ENCODE measurements at places on chromosomes 1 and 21. TPM values are rescaled to one million over a fixed set of nuclear protein-coding genes. Genes with fewer than 3 reads are reported as not detected.

DNA sequence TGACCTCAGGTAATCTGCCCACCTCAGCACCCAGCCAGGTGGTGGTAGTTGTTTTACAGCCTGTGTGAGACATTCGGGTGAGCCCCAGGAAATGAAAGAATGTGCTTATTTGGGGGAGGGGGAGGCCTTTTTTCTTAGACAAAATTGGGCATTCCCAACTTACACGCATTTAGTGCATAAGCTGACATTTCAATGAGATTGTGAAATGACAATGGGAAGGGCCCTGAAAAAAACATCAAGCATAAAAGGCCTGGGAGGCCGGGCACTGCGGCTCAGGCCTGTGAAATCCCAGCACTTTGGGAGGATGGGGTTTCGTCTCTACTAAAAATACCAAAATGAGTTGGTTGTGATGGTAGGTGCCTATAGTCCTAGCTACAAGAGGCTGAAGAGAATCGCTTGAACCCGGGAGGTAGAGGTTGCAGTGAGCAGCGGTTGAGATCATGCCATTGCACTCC lies 5.0 kb downstream of the GAS5 start:
- no peak for DNase-seq

The GSTM1 gene
- polyA plus RNA-seq, result 105 TPM

- DNase-seq, result no peak
Observed at GRCh38 chr1:30413606-30414005, 309.8 kb downstream of the MATN1 start.

DNA sequence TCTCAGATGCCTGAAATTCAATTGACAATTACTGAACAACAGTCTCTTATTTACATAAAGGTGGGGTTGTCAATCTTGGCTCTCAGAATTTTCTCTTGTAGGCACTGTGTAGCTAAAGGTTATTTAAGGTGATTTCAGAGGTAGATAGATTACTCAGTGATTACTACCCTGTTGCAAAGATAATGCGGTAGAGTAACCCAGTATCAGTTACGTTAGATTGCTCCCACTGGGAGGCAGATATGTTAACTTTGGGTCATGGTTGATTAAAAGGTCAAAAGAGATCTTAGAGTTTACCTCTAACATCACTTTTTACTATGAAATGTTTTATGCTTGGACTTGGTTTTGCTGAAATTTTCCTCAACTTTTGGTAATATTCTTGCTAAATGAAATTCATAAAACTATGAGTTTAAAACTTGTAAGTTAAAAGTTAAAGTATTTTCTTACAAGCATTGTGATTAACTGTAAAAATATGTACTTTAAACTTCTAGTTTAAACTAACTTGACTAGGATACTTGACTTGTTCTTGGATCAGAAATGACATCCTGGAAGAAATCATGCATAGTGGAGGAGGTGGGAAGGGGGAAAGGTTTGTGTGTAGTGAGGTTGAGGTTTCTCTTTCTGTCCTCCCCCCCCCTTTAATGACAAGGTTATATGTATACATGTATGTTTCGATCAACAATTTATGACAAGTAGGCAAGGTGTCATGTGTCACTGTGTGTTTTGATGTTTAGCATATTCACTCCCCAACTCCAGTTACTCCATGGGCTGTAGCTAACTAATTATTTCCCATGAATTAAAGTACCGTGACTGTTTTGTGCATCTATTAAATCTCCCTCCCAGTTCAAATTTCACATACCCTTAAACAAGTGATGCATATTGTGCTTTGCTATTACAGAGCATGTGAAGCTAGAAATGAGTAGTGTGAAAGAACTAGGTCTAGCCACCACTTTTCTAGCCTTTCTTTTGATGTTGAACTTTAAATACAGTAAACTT lies 2.9 kb downstream of the LAMC1 start:
- peak; percentile 58 for DNase-seq

The LMOD1 gene
- polyA plus RNA-seq, result 4.3 TPM

DNA sequence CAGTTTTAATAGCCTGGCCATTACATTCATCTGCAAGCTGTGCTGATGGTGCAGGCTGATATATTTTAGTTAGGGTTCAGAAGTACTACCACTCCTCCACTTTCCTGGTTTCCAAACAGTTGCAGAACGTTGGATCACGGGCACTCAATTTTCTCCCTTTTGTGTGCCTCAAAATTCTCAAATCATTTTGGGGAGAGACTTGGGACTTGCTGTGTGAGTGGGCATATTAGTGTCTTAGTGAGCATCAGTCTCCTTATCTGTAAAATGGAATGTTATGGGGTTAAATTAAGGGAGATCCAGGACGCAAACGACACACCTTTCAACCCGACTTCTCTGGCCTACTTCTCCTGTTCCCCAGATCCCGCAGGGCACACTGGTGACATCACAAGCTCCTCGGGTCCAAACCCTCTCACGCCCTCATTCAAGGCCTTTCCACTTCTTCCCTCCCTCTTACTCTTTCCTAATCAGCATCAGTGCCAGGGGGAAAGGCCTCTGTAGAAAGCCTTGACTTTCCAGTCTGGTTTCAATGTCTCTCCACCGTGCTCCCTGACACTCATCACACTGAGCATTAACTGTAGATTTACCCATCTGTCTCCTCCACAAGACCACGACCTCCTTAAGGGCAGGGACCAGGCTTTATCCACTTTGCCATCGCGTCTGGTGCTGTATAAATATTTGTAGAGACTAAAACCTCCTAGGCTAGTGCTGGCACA lies 1.2 kb downstream of the PIGP start:
- no peak for DNase-seq

The DEDD gene
- polyA plus RNA-seq, result 47.6 TPM

- DNase-seq, result no peak
Observed at GRCh38 chr1:41713141-41713540, 205.6 kb downstream of the HIVEP3 start.

DNA sequence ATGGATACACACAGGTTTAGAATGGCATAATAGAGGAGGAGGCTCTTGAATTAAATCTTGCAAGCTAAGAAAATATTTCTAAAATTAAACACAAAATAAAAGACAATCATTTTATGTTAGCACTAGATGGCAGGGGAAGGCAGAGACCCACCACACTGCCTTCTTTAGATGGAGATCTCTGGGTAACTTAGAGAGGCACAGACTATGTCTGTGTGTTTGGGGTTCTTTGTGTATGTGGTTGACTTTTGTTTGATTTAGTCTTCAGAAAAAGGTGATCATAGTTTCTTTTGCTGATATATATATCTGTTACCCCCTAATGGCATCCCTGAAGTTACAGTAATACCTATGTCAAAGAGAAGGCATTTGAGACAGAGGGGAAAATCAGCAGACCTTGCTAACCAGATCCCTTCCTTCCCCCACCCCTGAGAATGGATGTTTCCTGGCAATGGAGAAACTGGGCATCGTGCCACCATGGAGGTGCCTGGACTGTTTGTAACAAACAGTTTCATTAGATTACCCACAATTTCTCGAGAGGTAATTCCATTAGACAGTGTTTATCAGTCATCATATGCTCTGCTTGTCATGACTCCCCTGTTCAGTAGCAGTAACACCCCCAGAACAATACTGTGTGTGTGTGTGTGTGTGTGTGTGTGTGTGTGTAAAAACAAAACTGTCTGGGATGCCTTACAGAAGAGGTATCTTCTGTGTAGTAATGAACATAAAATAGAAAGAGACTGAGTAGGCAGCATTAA lies 228.3 kb upstream of the DEPDC1 start:
- DNase-seq, result no peak

GRCh38 chr1:235090406-235091069 lies 38.1 kb downstream of the TOMM20 start:
- DNase-seq, result no peak

- DNase-seq, result peak; percentile 78
Observed at GRCh38 chr1:20486457-20487235, 636 bp upstream of the CAMK2N1 start.
